ENCODE measurements at places on chromosomes 13 and 19. TPM values are rescaled to one million over a fixed set of nuclear protein-coding genes. Genes with fewer than 3 reads are reported as not detected.

DNA sequence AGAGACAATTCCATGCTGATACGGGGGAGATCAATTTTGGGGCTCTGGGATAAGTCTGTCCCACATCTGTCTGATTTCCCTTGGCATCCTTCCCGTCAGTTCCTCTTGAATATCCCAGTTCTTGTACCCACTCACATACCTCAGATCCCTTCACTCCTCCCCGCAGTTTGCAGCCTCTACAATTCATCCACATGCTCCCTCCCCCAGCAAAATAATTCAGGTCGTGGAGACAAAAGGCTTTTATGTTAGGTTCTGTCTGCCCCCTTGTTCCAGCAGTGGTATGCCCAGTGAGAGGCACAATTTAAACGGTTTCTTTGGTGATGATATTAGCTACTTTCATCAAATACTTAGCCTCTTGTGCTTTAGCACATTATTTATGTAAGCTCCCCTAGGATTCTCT lies 9.6 kb downstream of the RPS16 start:
- no peak for DNase-seq

CHAMP1 gene
- total RNA-seq = 32.4 TPM

GRCh38 chr19:47680858-47681332 lies 32.3 kb upstream of the EHD2 start:
- no peak for DNase-seq

DNA sequence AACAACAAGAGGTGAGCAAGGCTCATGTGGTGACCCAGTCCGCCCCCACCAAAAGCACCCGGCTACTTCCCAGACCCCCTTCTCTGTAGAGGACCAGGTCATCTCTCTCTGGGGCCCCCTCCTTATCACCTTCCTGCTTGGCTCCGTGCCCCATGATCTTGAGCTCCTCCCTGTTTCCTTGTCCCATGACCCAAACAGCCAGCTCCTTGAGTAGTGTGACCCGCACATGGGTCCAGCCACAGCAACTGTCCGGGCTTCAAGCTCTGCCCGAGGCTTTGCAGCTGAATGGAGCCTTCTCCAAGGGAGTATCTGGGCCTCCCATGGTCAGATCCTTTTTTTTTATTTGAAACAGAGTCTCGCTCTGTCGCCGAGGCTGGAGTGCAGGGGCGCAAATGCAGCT lies 61.8 kb downstream of the MYO9B start:
- DNase-seq = peak; percentile 37

ZNF850 gene
- 8.6 TPM for total RNA-seq

GRCh38 chr13:97901716-97902115 lies 51.8 kb upstream of the IPO5 start:
- no peak for DNase-seq
